ENCODE measurements at places on chromosomes 4 and X.
A peak's percentile ranks its signal among the peaks of the same experiment; 100 is the strongest.

DNA sequence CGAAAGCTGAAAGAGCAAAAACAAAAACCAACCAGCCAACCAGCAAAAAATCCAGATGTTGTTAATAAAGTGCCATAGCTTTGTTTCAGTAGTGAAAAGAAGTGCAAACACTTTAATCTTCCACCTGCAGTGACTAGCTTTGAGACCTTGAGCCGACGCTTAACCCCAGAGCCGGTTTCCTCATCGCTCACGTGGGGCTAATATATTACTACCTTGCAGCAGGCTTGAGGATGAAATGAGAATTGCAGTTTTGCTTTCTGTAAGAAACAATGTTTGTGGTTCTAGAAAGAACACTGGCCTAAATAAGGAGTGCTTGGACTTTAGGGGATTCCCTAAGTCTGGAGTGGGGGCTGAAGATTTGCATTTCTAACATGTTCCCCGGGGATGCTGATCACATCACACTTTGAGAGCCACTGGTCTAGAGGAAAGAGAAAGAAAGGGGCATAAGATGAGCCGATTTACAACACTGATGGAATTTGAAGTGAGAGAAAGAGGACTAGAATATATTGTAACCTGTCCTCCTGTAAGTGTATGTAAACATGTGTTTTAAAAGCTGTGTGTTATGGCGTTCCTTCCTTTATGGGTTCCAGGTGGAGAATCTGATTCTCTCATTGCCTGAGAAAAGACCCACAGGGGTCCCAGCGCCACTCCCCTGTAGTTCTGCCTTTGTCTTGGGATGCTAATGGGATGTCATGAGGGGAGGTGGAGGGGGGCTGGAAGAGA is 1.4 kb downstream of the FGF2 start:
- DNase-seq, result peak; percentile 56

GRCh38 chr4:7616193-7616592 is 181.5 kb upstream of the PSAPL1 start:
- DNase-seq, result no peak

DNA sequence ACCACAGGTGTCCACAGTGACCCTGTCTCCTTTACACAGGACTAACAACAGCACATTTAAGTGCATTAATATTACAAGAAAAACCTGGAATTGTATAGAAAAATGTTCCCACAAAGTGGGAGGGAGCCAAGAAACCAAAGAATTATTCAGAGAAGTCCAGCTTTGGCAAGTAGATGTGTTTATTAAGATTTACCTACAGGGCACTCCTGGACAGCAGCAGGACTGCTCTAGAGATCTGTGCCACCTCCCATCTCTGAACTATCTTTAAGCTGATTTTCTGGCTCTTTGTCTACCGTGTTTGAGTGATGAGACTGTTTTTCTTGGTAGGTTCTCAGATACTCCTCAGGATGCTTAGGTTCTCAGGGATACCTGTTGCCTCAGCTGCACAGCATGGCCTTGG is 38.3 kb upstream of the HPSE start:
- no peak for DNase-seq

GRCh38 chr4:141540643-141541042 is 95.7 kb upstream of the IL15 start:
- DNase-seq, result peak; percentile 41

- DNase-seq, result peak; percentile 71
Measured at GRCh38 chr4:101211146-101211553, 136.2 kb downstream of the PPP3CA start.

- peak; percentile 28 for DNase-seq
Measured at GRCh38 chrX:16445166-16445752, 204.7 kb upstream of the S100G start.

DNA sequence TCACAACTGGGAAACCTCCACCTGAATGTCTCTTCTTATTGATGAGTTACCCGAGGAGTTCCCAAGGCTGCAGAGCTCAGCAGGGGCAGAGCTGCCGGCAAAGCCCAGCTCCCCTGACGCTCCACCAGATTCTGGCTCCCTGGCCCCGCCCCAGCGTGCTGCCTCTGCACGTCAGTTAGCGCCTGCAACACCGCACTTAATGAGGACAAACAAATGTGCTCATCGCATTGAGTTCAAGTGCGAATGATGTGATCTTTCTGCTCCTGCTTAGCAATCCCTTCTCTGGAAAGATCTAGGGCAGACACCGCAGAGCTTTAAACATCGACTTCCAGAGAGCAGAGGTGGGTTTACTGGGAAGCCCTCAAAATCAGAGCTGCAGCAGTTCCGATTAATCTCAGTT is 55.5 kb upstream of the FBXW7 start:
- peak; percentile 21 for DNase-seq

DNA sequence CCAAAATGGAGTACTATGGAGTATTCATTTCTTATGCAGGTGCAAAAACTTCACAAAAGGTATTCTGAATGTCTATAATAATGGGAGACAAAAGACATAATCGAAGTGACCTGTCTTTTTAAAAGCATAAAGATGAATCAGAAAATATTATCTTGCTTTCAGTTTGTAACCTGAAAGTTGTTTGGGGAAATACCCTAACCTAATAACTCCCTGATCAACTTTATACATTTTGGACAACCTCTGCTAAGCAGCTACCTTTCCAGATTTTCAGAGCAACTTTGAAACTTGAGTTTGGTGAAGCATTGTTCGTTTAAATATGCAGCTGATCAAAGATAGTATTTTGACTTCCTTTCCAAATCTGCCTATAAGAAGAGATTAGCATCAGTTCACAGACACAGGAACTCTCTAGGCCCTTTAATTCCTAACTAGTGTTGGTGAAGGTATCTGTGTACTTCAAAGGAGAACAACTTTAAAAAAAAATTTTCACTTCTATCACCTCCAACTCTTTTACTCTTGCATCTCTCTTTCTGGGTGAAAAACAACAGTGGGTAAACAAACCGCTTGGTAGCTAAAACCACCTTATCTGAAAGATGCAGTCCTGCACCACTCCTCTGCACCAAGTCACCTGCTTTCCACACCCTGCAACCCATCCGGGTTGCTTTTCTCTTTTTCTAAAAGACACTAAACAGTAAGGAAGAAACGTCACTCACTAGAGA is 26.5 kb downstream of the CD40LG start:
- no peak for DNase-seq

- peak; percentile 82 for DNase-seq
Measured at GRCh38 chr4:156976147-156976546, 4.5 kb upstream of the PDGFC start.

GRCh38 chr4:89193843-89194242 is 82.5 kb downstream of the TIGD2 start:
- no peak for DNase-seq

DNA sequence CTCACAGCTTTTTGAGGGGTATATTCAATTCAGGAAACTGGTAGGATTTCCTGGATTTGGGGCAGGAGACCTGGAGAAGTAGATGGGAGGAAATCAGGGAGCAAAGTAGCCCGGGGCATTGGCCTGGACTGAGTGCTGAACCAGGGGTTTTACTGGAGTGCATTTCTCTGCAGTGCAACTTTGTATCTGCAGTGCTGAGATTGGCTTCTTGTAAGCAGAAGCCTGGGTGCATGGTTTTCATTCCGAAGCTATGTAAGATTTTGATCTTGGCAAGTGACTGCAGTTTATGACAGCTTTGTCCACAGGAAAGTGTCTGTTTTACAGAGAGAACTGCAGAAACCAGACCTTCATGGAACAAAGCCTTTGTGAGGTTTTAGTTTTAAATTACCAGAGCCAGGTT is 158.3 kb downstream of the SPCS3 start:
- DNase-seq, result peak; percentile 27

- DNase-seq, result peak; percentile 45
Measured at GRCh38 chr4:32161392-32161791, 1441.2 kb downstream of the PCDH7 start.

DNA sequence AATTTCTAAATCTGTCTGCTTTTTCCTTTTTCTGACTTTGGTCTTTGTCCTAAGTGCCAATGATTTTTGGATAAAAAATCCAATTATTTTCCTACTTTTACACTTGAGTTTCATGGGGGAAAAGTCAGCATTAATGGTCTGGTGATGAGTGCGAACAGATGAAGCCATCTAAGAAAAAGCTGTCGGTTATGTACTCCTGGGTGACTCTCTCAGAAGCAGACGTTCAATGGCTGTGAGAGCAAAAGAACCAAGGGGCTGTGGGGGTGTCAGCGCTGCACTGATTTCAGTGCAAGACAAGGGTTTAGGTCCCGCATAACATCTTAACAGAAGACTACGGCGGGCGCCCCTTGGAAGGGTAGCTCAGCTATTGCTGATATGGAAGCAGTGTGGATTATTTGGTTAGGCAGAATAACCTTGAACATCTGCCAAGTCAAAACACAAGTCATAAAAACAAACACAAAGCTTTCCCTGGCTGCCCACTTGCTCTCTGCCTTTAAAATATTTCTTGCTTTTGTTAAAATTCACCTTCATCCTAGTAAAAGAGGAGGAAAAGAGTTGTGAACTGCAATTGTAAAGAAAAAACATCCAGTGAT is 240.5 kb downstream of the MAML3 start:
- DNase-seq, result no peak

- DNase-seq, result no peak
Measured at GRCh38 chrX:1202251-1202650, 10.2 kb downstream of the CRLF2 start.

DNA sequence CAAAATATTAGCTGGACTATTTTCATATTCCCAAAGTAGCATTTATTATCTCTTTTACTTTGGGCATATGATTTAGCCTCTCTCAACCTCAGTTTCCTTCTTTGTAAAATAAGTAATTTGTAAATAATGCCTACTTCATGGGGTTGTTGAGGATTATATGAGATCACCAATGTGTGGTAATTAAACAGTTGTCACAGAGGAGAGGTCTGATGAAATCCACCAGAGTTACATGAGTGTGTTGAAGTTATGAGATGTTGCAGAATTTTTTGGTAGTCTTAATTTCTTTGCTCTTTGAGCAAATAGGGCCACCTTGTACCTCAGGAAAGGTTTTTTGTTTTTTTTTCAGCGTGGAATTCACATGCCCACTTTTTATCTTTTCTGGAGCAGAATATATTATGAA is 1.4 kb downstream of the COX7B start:
- no peak for DNase-seq

GRCh38 chrX:102684772-102685520 is 27.3 kb upstream of the GPRASP2 start:
- DNase-seq, result no peak

GRCh38 chrX:115503099-115503498 is 57.9 kb upstream of the PLS3 start:
- DNase-seq, result no peak

DNA sequence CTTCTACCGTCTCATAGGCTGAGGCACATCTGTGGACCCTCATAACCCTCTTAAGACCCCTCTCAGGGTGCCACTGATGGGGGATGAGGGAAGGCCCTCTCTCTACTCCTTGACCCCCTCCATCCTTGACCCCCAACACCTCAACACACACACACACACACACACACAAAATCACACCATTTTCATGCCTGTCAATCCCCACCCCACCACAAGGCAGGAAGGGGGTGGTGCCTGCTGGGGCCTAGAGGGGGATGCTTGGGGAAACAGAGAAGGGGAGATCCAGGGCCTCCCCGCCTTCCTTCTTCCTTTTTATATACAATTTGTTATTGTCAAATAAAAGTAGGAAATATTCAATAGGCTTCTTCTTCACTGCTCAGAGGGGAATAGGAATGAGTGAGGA is 1.2 kb upstream of the EBP start:
- no peak for DNase-seq

GRCh38 chr4:185728893-185729292 is 83.1 kb downstream of the SORBS2 start:
- no peak for DNase-seq

DNA sequence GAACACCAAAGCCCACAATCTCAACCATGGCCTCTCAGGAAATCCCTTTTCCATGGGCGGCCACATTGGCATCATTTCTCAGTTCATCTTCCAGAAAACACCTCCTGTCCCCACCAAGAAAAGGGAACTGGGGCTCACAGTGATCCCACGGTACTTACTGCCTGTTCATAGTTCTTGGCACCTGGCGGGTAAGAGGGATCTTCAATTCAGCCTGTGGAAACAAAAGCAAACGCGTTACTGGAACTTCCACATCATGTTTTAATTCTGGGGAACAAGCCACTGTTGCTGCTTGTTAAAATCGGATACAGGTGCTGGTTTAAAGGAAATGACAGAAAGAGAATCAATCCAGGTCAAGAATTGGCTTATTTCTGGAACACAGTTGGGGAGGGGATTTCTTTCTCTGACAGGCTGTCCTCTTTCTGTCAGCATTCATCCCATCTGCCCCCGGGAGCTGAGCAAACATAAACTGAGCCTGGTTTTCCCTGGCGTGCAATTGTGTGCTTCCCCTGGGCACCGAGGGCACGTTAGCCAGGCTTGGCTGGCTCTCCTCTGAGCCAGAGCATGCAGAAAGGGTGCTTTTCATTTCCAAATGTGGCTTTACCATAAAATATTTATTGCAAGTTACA is 16.8 kb downstream of the CLNK start:
- no peak for DNase-seq

DNA sequence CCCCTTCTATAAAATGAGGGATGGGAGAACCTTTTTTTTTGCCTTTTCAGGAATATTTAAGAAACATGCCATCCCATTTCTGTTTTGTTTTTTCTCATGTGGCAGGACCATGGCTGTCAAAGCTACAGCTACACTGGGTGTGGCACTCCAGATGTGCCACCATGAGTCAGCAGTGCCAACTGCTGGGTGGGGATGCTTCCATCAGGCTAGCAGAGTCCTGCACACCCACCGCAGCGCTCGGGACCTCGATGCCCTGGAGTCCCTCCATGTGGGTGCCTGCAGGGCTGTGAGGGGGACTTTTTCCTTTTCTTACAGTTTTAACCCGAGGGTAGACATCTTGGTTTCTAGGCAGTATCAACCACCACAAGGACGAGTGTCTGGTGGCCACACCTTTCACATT is 352.6 kb downstream of the NR3C2 start:
- no peak for DNase-seq

GRCh38 chrX:104659005-104659744 is 93.2 kb downstream of the IL1RAPL2 start:
- no peak for DNase-seq

DNA sequence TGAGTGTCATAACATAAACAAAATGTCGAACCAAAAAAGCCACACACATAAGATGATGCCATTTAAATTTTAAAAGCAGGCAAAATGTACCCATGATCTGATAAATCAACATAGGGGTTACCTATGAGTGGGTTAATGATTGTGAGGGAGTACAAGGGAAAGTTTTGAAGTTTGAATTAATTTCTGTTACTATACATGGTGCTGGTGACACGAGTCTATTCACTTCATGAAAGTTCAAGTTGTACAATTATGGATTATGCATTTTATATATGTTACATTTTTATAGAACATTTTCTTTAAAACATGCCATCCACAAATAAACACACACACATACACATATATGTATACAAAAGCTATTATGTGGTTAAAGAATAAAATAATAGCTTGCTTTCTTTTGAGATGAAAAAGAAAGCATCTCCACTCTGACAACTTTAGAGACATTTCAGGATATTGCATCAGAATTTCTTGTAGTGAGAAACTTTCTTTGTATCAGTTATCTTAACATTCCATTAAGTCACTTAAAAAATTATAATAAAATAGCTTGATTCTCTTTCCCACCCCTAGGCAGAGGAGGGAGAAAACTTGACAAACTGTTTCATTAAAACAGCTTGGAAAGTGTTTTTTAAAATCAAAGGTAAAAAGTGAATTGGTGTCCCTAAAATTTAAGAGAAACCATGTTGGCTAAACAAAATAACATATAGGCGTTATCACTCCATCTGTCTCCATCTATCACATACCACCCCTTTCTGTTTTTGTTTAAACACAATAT is 891.8 kb upstream of the NDST4 start:
- peak; percentile 52 for DNase-seq
